Renal cortical epithelial cell (primary cell): ENCODE measurements at places on chromosomes 13 and 19. TPM values are rescaled to one million over a fixed set of nuclear protein-coding genes. Genes with fewer than 3 reads are reported as not detected.

The DIRAS1 gene
- 0.15 TPM in 1 of 2 replicates, not detected in the other for total RNA-seq

The ZSCAN4 gene
- total RNA-seq = not detected in 2 replicates

The SOX21 gene
- not detected in 2 replicates for total RNA-seq

The TUBB4A gene
- 0.87 and 6.8 TPM in 2 replicates for total RNA-seq

The ACTMAP gene
- 0.35 and 4.5 TPM in 2 replicates for total RNA-seq

The FBXO27 gene
- total RNA-seq = 5.8 and 5.9 TPM in 2 replicates

The GRIN2D gene
- total RNA-seq = 0.17 and 0.25 TPM in 2 replicates

The CEACAM16 gene
- total RNA-seq = not detected in 2 replicates

The FBXO17 gene
- total RNA-seq = 25.2 and 82.6 TPM in 2 replicates
